IPS-NIHi11 (cell line): ENCODE measurements at places on chromosomes 6 and 20.

- no peak for DNase-seq
Observed at GRCh38 chr20:59680148-59680650, 75.9 kb downstream of the PHACTR3 start.

GRCh38 chr6:142026471-142026870 lies 106.3 kb upstream of the GJE1 start:
- no peak for DNase-seq

- DNase-seq = no peak
Observed at GRCh38 chr6:49110916-49111315, 352.1 kb downstream of the MMUT start.

GRCh38 chr6:117346142-117346930 lies 79.4 kb downstream of the ROS1 start:
- peak; percentile 38 for DNase-seq

DNA sequence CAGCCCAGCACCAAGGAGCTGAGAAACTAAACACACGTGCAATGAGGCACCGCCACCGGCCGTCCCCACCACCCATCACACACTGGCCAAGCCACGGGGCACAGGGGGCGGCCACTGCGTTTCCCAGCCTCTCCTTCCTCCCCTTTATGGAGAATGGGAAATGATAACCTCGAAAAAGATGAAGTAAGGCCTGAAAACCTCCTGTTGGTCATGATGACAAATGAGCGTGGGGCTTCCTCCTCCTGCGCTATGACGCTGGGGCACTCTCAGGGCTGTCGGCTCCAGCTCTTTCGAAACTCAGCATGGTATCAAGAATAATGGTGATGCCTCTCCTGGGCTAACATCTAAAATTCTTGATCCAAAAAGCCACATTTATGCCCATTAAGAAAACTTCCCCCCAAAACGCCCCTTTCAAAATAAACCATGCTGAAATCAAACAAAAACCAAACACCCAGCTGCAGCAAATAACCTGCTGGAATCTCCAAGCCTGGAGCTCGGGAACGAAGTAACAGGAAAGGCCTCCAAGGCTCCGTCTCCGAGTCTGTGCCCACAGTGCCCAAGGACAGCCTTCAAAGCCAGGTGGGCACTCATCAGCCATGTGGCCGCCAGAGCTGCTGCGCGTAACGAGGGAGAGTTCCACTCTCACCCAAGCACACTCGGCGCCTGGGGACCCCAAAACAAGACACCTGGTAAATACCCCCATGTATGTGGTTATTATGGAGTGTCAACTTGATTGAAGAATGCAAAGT lies 50.0 kb downstream of the TAF4 start:
- no peak for DNase-seq

DNA sequence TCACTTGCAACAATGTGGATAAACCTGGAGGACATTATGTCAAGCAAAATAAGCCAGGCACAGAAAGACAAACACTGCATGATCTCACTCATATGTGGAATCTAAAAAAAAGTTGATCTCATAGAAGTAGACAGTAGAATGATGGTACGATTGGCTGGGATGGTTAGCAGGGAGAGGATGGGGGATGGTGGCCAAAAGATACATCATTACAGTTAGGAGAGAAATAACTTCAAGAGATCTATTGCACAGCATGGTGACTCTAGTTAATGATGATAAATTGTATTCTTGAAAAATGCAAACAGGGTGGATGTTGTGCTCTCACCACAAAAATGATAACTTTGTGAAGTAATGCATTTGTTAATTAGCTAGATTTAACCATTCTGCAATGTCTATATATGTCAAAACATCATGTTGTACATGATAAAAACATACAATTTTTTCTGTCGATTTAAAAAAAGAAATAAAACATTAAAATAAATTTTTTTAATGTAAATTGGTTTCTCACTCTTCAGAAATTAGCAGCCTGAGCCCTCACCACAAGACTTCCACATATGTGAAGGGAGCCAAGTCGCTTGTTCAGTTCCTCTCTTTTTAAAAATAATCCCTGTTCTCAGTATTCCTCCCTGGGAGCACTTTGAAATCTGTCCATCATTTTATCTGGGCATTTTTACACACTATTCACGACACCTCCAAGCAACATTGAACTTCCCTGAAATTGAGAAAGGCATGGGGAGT lies 34.2 kb downstream of the PTPRT start:
- no peak for DNase-seq

DNA sequence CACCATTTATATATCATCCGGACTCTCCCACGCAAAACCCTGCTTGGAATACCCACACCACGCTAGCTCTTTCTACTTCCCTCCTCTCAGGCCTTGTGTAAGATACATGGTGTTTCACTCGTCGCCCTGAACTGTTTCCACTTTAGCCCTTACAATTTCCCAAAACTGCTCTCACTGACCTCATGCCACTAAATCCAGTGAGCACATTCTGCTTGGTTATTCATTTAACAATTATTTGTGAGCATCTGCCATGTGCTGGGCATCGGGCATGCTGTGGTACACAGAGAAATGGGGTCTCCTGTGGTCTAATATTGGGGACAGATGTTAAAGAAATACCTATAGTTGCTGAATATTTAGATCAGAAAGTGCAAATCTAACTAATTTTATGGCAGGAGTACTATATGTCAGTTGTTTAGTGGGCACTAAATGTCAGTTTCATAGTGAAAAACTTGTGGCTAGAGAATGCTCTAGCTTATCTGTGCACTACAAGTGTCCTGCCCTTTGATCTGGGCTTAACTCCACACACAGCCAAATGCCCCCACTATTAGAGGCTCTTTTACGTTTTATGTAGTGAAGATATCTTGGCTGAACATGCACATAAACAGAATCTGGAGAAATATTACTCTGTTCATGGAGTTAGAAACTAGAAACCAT lies 41.0 kb downstream of the PLEKHG1 start:
- no peak for DNase-seq

DNA sequence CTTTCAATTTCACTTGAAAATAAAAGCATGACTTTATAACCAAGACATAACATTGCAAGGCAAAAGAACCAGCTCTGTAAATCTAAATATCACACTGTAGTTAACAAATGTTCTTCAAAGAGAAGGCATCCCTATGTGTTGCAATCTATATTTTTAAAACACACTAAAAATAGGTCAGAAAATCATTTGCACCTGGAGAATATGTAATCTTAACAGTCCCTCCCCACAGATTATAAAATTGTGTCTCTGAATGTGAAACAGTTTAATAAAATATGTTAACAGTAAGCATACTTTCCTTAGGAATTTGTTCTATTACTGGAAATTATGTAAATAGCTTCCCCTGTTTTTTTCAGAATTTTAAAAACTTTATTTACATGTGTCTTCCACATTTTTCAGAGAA lies 351.9 kb downstream of the COL12A1 start:
- no peak for DNase-seq

DNA sequence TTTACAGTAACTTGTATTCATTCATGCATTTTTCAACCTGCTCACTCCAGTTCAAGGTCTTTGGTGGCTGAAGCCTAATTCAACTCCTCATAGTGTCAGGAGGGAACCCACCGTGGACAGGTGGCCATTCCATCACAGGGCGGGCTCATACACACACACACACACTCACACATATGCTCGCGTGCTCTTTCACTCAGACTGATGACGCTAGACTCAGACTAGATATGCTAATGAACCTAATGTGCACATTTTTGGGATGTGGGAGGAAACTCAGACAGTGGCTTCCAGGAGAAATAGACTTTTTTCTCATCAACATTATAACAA lies 56.7 kb downstream of the TRIM27 start:
- no peak for DNase-seq

DNA sequence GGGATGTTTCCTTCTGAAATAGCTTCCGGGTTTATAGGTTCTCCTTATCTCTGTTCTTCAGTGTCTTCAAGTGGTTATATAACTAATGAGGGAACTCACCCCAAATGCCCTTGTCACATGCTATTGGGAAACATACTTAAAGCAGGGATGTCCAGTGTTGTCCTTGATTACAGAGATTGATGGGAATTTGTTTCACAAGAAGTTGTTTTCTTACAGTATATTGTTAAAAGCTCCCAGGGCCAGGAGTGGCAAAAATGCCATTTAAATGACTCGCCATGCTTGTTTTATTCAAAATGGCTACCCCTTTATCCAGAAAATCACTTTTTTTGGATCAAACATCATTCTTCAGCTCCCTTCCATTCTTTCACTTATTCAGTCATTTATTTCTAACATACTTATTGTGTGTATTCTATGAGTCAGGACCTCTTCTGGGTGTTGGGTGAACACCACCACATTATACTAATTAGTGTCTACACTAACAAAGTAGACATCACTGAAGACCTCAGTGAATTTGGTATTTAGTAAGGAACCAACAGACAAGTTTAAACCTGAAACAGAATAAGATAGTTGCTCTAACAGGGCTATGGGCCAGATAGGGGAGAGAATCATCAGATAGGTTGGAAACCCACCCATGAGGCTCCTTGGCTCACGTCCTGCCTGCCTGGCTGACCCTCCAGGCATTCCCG lies 791.1 kb downstream of the MAFB start:
- no peak for DNase-seq

GRCh38 chr6:125839879-125840278 lies 49.1 kb downstream of the NCOA7 start:
- no peak for DNase-seq

DNA sequence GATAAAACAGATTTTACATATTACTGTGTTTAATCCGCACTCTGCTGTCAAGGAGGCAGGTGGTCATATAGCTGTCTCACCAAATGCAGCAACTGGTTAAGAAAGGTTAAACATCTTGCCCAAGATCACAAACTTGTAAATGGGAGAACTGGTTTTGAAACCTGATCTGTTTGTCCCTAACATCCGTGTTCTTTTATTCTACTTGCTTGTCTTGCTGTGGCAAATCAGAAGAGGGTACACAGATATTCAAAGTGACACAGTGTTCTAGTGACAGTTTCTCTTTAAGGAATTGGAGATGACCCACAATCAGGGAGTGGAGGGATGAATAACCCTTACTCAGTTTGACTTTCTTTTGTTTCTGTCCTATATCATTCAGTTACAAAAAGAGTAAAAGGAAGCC lies 83.0 kb upstream of the SGK1 start:
- DNase-seq = no peak

DNA sequence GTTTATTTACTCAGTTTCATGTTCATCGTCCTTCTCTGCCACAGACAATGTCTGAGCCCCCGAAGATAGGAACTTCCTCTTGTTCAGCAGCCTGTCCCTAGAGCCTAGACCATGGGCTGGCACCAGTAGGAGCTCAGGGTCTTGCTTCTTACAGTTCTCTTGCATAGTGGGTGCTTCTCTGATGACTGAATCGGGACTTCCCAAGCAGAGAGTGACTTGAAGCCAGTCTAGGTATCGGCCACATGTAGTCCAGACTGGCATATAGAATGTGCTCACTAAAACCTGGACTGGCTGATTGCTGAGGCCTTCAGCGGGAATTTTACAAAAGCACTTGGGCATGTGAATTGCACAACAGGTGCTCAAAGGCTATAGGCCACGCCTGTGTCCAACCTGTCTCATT lies 52.0 kb downstream of the PRDM1 start:
- no peak for DNase-seq

- DNase-seq = peak; percentile 11
Observed at GRCh38 chr6:101281266-101281665, 112.2 kb upstream of the GRIK2 start.

DNA sequence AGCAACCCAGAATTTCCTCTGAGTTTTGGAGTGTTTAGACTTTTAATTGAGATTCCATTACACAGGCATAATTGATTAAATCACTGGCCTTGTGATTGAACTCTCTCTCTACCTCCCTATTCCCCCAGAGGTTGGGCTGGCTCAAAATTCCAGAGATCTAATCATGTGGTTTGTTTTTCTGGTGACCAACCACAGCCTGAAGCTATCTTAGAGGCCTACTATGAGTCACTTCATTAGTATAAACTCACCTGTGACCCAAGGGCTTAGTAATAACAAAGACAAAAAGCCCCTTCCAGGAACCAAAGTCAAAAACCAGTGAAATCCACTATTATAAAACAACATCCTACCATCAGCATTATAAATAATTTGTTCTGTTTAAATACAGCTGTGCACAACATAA lies 992.5 kb upstream of the CITED2 start:
- no peak for DNase-seq

- DNase-seq = no peak
Observed at GRCh38 chr6:63529498-63529897, 42.8 kb upstream of the LOC128125822 start.

DNA sequence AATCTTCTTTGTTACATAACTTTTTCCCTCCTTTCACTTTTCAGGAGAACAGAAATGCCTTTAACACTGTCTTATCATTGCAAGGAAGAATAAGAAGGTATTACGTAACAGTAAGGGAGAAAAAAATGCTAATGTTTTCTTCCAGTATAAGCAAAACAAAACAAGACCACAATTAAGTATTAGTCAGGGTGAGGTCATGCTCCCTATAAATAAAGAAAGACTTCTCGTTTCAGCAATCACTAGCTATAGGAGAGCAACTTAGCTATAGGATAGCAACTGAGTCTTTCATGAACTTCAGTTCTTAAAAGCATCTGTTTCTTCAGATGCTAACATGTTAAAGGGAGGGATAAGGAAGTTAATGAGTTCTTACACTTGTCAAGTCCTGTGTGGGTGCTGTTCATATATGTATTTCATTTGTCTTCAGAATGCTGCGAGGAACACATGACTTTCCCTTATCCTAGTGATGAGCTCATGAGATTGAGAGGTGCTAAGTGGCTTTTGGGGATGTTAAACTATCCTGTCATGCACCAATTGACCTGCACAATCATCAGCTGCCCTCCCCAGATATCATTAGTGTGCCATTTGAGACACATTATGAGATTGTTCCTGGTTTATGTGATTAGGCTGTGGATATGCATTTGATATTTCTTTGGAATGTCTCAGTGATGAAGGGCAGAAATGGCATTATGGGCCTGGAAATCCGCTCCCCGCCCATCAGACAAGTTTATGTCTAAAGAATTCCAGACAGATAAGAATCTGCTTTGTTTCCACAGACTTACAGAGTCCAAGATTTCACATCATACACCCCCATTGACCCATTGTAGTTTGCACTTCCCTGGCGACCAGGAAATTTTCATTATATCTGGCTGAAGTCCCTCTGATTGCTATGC lies 37.5 kb downstream of the LAMA4 start:
- DNase-seq = no peak

DNA sequence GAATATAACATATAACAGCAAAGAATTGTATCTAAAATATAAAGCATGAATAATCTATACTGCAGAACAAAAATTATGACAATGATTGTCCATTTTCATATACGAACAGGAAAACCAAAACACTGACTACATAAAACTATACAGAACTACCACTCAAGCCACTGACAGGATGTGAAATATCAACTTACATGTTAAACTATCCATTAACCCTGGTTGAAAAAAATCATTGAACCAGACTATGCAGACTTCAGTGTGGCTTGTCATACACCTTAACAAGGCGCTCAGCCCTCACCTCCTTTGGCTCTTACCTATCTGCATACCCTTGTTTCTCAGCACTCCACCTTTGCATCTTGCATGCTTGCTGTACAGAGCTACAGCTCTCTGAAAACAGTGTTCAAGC lies 34.9 kb downstream of the ASCC3 start:
- no peak for DNase-seq

- no peak for DNase-seq
Observed at GRCh38 chr6:25062070-25062811, 126.5 kb upstream of the RIPOR2 start.
